Natural killer cell treated with Interleukin-12 subunit alpha and Interleukin-12 subunit beta and Interleukin-15 and Interleukin-18, amount 100 ng/mL, for 72 hours (primary cell): ENCODE measurements at places on chromosomes 11 and 22. TPM values are rescaled to one million over a fixed set of nuclear protein-coding genes. Genes with fewer than 3 reads are reported as not detected.

DNA sequence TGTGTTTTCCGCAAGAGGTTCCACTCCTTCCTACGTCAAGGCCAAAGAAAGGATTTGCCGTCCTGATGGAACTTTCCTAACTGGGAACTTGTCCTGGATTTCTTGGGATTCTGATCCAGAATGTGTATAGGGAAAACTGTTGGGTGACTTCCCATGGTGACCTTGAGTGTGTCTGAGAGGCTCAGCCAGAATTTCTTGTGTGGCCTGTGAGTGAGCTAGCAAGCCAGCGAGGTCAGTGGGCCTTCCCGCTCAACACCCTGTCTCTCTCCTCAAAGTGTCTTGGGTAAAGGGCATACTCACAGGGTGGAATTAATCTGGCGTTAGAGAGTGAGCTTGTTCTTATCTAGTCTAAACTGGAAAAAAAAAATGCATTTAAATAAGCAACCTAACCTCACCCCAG, 20.4 kb downstream of the ZNRF3 start:
- H3K4me3 ChIP-seq = no peak overlapping the region
- H3K27me3 ChIP-seq = peaks cover 22% of the 10 kb centered on the region
- H3K27ac ChIP-seq = no peak overlapping the region
- no peaks in the 10 kb centered on the region for H3K36me3 ChIP-seq
- peaks cover 23% of the 10 kb centered on the region for H3K4me1 ChIP-seq

DNA sequence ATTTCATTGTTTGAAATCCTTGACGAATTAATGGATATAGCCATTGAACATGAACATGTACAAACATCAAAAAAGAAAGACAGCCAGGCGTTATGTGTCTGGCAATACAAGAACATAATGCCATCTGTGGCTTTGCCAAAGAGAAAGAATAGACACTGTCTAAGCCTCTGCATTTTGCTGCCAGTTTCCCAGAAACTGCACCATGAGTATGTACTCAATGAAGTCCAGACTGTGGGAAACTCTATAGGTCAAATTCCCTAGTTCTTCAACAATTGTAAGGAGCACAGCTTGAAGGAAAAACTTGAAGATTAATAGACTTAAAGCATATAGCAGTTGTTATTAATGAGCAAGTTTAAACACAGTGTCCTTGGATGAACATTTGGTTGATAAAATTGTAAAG, 71.3 kb downstream of the BBOX1 start:
- H3K4me3 ChIP-seq = no peak overlapping the region
- H3K27me3 ChIP-seq = no peaks in the 10 kb centered on the region
- DNase-seq = no peak

GRCh38 chr11:91850533-91851275, 373.9 kb upstream of the FAT3 start:
- H3K4me1 ChIP-seq = no peaks in the 10 kb centered on the region
- no peaks in the 10 kb centered on the region for H3K36me3 ChIP-seq
- no peaks in the 10 kb centered on the region for H3K27me3 ChIP-seq
- no peak overlapping the region for H3K4me3 ChIP-seq
- DNase-seq = no peak

GRCh38 chr11:11279956-11280689, 72.9 kb downstream of the CSNK2A3 start:
- no peak overlapping the region for H3K4me3 ChIP-seq
- no peaks in the 10 kb centered on the region for H3K36me3 ChIP-seq
- H3K27me3 ChIP-seq = peaks cover 17% of the 10 kb centered on the region
- no peak for DNase-seq

- H3K27me3 ChIP-seq = no peaks in the 10 kb centered on the region
- DNase-seq = no peak
- H3K4me1 ChIP-seq = peaks cover 17% of the 10 kb centered on the region
- H3K27ac ChIP-seq = no peak overlapping the region
- H3K4me3 ChIP-seq = no peak overlapping the region
Observed at GRCh38 chr11:64629796-64630562, 39.0 kb downstream of the SLC22A12 start.

- no peak for DNase-seq
- no peak overlapping the region for H3K27ac ChIP-seq
- no peaks in the 10 kb centered on the region for H3K36me3 ChIP-seq
- H3K27me3 ChIP-seq = peaks cover 1% of the 10 kb centered on the region
Observed at GRCh38 chr11:79430280-79430679, 10.6 kb downstream of the TENM4 start.

DNA sequence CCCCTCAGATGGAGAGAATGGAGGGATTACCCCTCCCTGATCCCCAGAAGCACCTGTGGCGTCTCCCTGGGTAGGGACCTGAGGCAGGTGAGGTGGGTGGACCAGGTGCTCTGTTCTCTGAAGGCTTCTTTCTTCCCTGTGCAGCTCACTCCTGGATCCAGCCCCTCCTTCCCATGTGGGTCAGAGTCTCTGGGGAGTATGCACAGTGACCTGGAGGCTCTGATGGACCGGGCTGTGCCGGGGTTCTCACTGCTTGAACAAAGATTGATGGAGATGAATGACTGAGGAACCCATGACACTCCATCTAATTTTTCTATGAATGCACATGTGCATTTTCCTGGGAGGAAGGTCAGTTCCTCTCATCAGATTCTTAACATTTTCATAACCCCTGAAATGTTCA, 78.6 kb upstream of the SHANK2 start:
- H3K27ac ChIP-seq = no peak overlapping the region
- DNase-seq = no peak
- H3K4me3 ChIP-seq = no peak overlapping the region
- no peaks in the 10 kb centered on the region for H3K27me3 ChIP-seq
- no peaks in the 10 kb centered on the region for H3K36me3 ChIP-seq

MPZL3 gene
- 12.8 TPM for total RNA-seq

NCAM1 gene
- 65.7 TPM for total RNA-seq

OR8D1 gene
- total RNA-seq = not detected

PRPF19 gene
- total RNA-seq = 182 TPM

NXPE2 gene
- total RNA-seq = not detected

CCDC89 gene
- 1.7 TPM for total RNA-seq
